ENCODE measurements at places on chromosomes 3 and 15.

DNA sequence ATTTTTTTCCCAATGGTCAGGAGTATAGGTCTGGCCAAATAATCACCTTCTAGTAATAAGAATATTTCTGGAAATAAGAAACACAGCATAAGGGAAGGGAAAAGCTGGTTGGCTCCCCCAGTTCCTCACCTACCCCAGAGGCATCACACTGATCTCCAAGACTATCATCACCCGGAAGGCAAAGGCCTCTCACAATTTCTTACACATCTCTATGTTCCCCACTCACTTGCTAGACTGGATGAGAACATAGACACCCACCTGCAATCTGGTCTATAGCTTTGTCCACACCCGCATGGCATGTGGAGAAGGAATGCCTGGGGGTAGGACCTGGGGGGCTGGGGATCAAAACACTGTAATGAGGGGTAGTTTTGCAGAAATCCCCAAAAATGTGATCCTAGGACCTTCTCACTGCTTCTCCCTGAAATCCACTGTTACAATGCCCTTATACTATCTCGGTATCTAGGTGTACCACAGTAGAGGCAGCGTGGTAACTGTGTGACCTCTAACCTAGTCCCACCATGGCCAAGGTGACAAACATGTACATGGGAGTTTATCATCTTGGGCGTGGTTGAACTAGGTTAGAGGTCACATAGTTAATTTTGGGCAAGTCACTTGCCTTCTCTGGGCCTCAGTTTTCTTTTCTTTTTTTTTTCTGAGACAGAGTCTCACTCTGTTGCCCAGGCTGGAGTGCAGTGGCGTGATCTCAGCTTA is 29.5 kb upstream of the NRROS start:
- H3K27me3 ChIP-seq, result no peaks in the 10 kb centered on the region
- no peak for DNase-seq
- H3K36me3 ChIP-seq, result no peaks in the 10 kb centered on the region
- H3K4me1 ChIP-seq, result no peaks in the 10 kb centered on the region
- no peak overlapping the region for H3K27ac ChIP-seq

- H3K4me3 ChIP-seq, result no peak overlapping the region
Observed at GRCh38 chr3:20230954-20231353, 44.9 kb upstream of the SGO1 start.

DNA sequence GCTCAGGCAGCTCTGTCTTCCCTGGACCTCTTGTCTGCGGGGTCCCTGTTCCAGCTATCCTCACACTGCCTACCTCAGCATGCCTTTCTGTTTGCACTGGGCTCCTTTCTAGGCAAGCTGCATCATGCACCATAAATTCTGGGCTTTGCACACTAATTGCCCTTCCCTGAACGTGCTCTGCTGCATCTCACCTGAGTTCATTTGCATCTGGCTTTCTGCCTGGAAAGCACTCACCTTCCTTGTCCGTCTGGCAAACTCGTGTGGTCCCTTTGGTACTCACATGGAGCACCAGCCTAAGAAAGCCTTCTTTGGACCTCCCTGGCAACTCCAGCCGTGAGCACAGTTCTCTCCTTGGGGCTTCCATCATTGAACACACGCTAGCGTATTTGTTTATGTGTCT is 365.6 kb downstream of the SV2B start:
- no peak for DNase-seq
- no peak overlapping the region for H3K27ac ChIP-seq
- H3K4me1 ChIP-seq, result no peaks in the 10 kb centered on the region
- H3K36me3 ChIP-seq, result no peaks in the 10 kb centered on the region
- H3K4me3 ChIP-seq, result no peak overlapping the region

DNA sequence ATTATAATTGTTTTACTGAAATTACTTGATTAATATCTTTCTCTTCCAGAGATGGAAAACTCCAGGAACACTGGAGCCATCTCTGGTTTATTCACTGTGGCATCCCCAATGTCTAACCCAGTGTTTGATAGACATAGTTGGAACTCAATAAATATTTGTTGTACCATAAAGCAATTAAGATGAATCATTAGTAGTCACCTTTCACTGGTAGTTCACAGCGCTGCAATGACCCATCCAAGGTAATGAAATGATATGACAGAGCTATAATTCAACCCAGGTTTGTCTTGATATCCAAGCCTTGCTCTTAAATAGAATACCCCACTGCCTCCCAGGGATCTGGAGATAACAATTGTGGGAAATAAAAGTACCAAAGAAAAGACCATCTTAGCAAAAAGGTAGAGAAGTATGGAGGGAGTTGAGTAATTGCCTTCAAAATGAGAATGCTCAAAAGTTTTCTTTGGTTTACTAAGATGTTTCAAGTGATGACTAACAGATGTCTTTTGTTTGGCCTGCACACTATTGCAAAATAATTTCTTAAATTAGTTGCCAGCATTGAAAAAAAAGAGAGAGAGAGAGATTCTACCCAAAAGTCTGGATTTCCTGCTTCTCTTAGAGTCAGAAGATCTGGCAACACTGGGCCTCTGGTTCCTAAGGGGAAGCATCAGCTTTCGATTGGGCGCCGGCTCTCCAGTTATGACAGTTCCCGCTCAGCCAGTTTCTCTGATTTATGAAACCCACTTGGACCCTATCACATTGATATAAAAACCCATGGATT is 348.5 kb downstream of the ERC2 start:
- no peaks in the 10 kb centered on the region for H3K36me3 ChIP-seq
- H3K4me3 ChIP-seq, result no peak overlapping the region
- no peaks in the 10 kb centered on the region for H3K27me3 ChIP-seq

- H3K36me3 ChIP-seq, result peaks cover 17% of the 10 kb centered on the region
- peaks cover 21% of the 10 kb centered on the region for H3K4me1 ChIP-seq
- H3K4me3 ChIP-seq, result no peak overlapping the region
- H3K27ac ChIP-seq, result peak overlapping the region; percentile 13
- H3K27me3 ChIP-seq, result no peaks in the 10 kb centered on the region
Observed at GRCh38 chr15:48440084-48440483, 108.9 kb downstream of the DUT start.

- peak overlapping the region; percentile 88 for H3K4me3 ChIP-seq
- no peak for DNase-seq
- peaks cover 8% of the 10 kb centered on the region for H3K4me1 ChIP-seq
- no peaks in the 10 kb centered on the region for H3K36me3 ChIP-seq
- peak overlapping the region; percentile 95 for H3K27ac ChIP-seq
- no peaks in the 10 kb centered on the region for H3K27me3 ChIP-seq
Observed at GRCh38 chr15:48176112-48176511, 2.0 kb downstream of the MYEF2 start.

GRCh38 chr3:45113625-45114050 is 32.5 kb downstream of the CDCP1 start:
- peak overlapping the region; percentile 81 for H3K27ac ChIP-seq
- no peaks in the 10 kb centered on the region for H3K36me3 ChIP-seq
- H3K4me3 ChIP-seq, result no peak overlapping the region
- H3K27me3 ChIP-seq, result no peaks in the 10 kb centered on the region

DNA sequence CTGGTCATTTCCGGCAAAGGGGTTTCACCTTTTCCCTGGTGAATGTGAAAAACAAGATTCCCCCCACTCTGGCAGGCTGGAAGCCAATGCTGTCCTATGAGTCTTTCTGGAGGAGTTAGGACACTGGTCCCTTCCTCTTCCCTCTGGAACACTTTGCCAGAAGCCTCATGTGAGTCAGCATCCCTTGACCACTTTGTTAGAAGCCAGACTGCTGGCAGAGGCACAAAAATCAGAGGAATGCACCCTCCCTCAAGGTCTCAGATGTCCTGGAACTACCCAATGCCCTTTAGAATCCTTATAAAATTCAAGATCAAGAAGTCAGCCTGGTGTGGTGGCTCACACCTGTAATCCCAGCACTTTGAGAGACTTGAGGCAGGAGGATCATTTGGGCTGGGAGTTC is 26.6 kb downstream of the ITGB5 start:
- peak; percentile 77 for DNase-seq
- H3K36me3 ChIP-seq, result peaks cover 5% of the 10 kb centered on the region
- H3K4me1 ChIP-seq, result peaks cover 80% of the 10 kb centered on the region
- peak overlapping the region; percentile 82 for H3K27ac ChIP-seq
- no peaks in the 10 kb centered on the region for H3K27me3 ChIP-seq
- peak overlapping the region; percentile 24 for H3K4me3 ChIP-seq

- no peak overlapping the region for H3K4me3 ChIP-seq
- no peaks in the 10 kb centered on the region for H3K36me3 ChIP-seq
- H3K27ac ChIP-seq, result no peak overlapping the region
- H3K4me1 ChIP-seq, result peaks cover 13% of the 10 kb centered on the region
Observed at GRCh38 chr15:67096546-67097294, 31.3 kb downstream of the SMAD3 start.

DNA sequence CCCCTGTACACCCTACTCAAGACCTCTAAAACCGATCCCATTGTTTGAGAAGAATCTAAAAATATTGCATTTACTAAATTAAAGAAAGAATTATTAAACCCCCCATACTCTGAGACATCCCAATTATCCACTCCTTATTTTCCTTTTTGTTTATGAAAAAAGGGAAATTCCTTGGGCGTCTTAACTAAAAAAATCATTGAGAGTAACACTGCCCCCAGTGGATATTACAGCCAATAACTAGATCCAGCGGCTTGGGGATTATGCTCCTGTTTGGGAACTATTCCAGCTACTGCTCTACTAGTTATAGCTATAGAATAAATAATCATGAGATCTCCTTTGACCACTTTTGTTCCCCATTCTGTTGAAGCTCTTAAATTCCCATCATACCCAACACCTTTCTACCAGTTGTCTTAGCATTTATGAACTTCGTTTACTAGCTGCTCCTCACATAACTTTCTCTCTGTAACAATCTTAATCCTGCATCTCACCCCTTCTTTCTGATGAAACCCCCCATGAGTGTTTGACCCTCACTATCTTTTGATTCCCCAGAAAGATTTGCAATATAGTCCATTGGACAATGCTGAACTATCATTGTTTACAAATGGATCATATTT is 12.7 kb upstream of the CFAP91 start:
- no peaks in the 10 kb centered on the region for H3K27me3 ChIP-seq
- DNase-seq, result no peak
- no peaks in the 10 kb centered on the region for H3K36me3 ChIP-seq
- H3K4me3 ChIP-seq, result no peak overlapping the region
- no peak overlapping the region for H3K27ac ChIP-seq
- H3K4me1 ChIP-seq, result no peaks in the 10 kb centered on the region

DNA sequence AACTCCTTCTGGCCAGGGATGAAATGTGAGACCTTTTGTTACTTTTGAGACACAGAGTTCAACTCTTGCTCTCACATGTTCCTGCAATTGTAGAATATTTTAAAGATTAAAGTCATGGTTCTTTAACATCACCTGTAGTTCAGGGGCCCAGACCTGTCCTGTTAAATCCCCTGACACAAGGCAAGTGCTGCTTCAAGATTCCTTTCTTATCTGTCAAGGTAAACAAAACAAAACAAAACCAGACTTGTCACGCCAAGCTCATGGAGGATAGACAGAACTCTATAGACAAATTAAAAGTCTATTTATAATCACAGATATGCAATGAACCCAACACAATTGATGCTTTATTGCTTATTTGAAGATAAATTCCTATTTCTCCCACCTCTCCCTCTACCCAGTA is 48.6 kb upstream of the NEDD4 start:
- no peak overlapping the region for H3K27ac ChIP-seq
- H3K27me3 ChIP-seq, result no peaks in the 10 kb centered on the region
- H3K36me3 ChIP-seq, result no peaks in the 10 kb centered on the region
- no peak overlapping the region for H3K4me3 ChIP-seq
- H3K4me1 ChIP-seq, result no peaks in the 10 kb centered on the region
- no peak for DNase-seq

GRCh38 chr3:142019794-142020320 is 129.5 kb downstream of the TFDP2 start:
- H3K36me3 ChIP-seq, result no peaks in the 10 kb centered on the region

- peaks cover 5% of the 10 kb centered on the region for H3K36me3 ChIP-seq
- no peaks in the 10 kb centered on the region for H3K27me3 ChIP-seq
- no peaks in the 10 kb centered on the region for H3K4me1 ChIP-seq
Observed at GRCh38 chr15:80584973-80585525, 110.1 kb upstream of the ABHD17C start.
